ENCODE measurements at places on chromosomes 1 and 21.

DNA sequence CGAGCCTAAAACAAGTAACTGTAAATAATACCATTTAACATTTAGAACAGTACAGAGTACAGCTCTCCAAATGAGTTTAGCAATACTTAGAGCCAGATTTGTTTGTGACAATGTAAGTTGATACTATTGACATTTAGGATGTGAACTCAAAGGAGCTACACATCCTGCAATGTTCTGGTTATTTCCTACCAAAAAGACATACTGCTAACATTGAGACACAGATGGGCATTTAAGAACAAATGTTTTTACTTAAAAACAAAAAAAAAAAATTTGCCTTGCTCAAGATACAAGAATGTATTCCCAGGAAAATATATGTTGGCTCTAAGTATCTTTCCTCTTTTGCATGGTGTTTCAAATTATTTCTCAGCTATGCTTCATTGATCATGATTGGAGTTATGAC, 1464.8 kb upstream of the PRMT6 start:
- DNase-seq = no peak

DNA sequence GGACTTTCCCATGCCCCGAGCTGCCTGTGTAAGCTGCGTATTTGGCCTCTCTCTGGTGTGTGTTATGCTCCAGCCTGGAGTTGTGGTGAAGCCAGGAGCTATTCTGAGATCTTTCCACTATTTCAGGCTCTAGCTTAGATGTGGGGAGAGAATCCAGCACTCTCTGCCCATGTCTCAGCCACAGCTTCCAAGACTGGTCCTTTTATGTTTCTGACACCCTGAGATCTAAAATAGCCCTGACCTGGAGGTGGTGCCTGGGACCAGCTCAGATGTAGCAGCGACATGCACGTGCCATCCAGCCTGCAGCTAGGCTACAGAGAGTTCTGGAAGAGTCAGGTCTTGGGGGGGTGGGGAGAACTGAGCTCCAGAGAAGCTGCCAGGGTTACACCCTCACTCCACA, 76.5 kb downstream of the TENT5C start:
- DNase-seq = no peak

DNA sequence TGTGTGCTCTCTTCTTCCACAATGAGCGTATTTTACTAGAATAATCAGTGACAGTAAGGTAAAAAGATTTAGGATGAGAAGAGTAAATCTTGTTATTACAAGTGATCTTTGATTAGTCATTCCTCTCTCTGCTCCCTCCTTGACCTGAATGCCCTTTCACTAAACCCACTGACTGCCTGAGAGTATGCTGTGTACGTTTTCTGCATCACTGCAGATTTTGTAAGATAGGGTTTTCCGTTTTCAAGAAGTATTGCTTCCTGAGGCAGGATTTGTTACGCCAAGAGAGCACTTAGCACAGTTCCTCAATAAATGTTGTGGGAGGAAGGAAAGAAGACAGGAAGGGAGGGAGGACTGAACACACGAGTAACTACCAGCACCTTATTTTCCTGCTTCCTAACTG, 7.7 kb upstream of the LAMB3 start:
- peak; percentile 48 for DNase-seq

DNA sequence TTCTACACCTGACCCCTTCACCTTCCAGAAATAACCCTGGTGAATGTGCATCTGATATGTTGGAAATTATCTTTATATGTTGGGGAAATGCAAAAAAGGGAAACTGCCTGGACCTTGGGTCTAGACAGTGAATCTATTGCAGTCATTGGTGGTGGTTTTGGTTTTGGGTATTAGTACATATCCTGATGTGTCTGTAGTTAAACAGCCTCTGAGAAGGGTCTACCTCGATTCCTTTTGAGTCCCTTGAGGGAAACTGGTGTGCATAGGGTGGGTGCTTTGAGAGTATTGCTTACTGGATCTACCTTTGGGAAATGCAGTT, 127.3 kb upstream of the KIAA0040 start:
- no peak for DNase-seq

DNA sequence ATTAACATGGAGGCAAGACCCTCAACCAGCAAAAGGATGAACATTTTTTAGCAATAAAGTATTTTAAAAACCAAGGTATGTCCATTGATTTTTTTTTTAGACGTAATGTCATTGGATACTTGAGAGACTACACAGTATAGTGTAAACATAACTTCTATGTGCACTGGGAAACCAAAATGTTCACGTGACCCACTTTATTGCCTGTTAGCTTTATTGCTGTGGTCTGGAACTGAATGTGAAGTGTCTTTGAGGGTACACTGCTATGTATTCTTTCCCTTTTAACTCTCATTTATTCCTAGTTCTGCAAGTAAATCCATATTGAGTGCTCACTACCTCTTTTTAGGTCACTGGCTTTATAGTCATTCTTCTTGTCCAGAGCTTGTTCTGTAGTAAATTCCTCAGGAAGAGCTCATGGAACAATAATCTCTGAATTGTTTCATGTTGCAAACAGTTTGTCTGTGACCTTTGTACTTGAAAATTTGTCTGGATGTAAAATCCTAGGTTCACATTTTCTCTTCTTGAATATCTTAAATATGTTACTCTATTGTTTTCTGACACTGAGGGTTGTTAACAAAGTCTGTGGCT, 20.6 kb downstream of the ABCD3 start:
- DNase-seq = peak; percentile 45

- DNase-seq = no peak
Measured at GRCh38 chr1:1703796-1704195, 11.2 kb upstream of the SLC35E2B start.

- no peak for DNase-seq
Measured at GRCh38 chr1:218969006-218969405, 204.7 kb upstream of the LYPLAL1 start.

- DNase-seq = no peak
Measured at GRCh38 chr1:7478142-7478790, 292.8 kb upstream of the VAMP3 start.

DNA sequence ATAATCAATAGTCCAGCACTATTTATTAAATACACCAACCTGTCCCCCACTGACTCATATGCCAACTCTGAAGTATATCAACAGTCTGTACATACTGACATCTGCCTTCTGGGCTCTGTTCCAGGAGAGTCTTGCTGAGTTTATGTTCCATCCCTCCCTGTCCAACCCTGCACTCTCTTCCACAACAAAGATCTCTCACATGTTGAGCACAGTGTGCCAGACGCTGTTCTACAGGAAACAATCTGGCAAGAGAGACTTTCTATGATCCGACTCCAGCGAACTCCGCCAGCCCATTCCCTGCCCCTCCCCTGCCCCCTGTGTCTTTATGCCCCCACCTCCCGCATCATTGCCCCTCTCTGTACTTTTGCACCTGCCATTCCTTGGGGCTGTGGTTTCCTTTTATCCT, 3.4 kb downstream of the LACTBL1 start:
- peak; percentile 97 for DNase-seq

DNA sequence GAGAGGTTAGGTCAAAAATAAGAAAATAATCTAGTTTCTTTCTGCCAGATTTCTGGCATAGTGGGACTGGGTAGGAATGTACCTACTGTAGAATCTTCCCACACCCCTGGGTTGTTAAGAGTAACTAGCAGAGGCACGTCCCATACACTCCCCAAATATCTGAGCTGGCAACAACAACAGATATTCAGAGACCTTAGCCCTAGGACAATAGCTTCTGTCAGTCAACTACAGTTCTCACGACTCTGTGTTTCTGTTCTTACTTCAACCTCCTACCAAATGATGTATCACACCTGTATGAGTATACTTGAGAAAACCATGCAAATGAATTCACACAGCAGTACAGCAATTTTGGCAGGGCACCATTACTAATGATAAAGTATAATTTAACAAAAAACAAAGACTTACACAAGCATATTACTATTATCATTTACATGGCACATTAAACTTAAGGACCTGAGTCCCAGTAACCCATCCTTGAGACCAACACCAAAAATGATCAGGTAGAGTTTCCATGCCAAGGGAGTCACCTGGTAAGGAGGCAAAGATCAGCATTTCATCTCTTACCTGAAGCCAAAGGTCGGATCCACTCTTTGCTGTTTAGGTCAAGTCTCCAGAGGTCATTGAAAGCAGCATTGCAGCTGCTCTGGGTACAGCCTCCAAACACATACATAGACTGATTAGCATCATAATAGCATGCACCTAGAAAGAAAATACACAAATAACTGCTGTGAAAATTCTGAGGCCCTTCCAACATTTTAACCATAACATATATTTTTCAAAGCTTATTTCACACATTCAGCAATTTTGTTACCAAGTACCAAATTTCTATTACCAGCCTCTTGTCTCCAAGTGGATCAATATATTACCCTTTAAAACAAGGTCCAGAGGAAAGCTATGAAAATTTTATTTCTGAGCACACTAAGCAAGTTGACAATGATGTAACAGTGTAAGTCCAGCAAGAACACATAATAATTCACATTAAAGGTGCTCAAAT, 57.5 kb upstream of the CPLANE2 start:
- DNase-seq = no peak

DNA sequence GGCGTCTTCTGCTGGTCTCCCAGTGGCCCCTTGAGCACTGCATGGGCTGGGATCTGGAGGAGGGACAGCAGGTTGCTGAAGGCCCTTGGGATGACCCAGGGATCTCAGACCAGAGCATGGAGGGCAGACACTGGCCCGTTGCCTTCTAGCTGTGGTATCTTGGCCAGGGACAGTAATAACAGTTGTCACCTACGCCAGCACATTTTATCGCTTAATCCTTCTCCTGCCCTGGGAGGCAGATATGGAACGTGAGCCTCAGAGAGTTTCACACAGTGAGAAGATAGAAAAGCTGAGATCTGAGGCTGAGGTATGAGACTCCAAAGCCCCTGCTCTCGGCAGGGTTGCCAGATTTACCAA, 40.1 kb upstream of the RD3 start:
- no peak for DNase-seq

DNA sequence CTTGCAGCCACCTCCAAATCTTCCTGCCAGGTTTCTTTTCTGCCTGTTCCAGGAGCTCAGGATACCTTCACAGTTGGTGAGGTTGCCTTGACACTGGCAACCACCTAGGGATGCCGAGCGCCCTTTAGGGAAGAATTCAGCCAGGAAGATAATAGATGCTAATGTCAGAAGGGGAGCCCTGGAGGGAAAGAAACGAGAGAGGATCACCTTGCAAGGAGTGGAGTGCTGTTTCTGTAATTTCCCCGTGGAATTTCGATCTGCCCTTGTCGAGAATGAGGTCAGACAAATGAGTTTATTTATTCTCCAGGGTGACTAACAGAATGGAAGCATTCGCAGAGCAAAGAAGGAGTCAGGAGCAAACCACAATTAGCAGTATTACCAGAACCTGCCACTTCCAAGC, 315.8 kb upstream of the KAZN start:
- peak; percentile 20 for DNase-seq

GRCh38 chr1:176512966-176513365, 50.0 kb downstream of the PAPPA2 start:
- no peak for DNase-seq

DNA sequence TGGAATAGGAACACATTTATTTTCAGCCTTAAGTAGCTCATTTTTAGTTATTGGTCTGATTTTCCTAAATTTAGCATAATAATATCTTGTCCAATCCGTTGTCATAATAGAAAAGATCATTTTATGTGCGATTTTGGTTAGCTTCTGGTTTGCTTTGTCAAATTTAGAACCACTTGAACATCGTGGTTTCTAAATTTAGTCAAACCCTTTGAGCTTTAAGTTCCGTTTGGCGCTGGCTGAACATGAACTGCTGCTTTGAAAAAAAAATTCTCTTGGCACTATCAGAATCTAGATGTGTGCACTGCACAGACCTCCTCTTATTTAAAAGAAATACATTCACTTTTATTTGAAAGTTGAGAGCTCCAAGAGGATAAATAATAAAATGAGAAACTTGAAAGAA, 370.6 kb downstream of the PTPRC start:
- DNase-seq = no peak

DNA sequence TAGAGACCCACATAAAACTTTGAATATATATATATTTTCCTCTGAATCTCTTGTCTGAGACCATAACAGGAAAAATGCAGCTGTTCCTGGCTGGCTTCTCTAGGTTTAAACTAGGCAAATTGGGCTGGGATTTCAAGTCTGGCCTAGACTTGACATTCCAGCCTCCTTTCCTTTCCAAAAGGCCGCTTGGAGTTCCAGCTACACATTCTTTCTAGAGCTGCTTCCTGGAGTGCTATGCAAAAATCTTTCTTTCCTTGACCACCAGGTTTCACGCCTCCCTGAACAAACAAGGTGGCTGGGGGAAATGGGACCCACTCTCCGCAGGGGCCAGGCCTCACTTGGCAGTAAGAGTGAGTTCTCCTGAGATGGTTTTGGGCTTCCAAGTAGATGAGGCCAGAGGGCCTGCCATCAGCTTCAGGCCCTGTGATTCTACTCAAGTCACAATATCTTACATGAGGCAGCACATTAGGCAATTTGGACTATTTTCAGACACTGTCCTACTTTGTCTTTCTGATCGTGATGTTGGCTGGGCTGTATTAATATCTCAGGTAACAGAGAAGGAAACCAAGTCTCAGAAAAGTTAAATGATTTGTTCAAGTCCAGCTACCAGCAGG, 102.4 kb downstream of the FAM78B start:
- no peak for DNase-seq

GRCh38 chr1:56077206-56077605, 502.2 kb downstream of the PLPP3 start:
- DNase-seq = no peak

DNA sequence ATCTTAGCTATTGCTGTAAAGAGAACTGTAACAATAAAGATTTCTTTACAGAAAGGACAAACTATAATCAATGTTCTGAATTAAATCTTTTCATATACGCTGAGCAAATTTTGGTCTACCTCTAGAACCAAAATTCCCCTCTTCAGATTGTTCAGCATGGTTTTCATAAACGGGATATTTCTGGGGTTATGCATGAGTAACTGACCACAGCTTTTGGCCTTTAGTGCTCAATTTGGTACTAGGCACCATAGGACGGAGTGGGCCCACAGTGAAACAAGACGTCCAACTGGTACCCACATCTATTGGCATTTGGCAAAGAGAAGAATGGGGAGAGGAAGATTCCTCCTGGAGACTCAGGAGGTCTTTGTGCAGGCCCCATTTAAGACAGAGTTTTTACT, 184.5 kb downstream of the TGFBR3 start:
- peak; percentile 31 for DNase-seq

DNA sequence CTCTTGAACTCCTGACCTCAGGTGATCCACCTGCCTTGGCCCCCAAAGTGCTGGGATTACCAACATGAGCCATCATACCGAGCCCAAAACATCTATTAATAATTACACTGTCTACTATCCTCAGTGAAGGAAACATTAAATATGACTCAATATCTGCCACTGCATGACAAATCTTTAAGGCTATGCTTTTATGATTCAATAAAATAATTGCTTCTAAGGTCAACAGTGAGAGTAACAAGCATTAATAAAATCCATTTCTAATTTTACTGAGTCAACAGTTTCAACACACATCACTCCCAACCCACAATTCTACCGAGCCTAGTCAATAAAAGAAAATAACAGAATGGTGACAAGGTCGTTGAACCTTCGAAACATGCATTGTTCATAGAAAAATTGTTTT, 125.5 kb upstream of the CHRM3 start:
- no peak for DNase-seq

- DNase-seq = no peak
Measured at GRCh38 chr1:116873680-116874271, 35.9 kb upstream of the PTGFRN start.
